ENCODE measurements at places on chromosomes 2 and 18.

DNA sequence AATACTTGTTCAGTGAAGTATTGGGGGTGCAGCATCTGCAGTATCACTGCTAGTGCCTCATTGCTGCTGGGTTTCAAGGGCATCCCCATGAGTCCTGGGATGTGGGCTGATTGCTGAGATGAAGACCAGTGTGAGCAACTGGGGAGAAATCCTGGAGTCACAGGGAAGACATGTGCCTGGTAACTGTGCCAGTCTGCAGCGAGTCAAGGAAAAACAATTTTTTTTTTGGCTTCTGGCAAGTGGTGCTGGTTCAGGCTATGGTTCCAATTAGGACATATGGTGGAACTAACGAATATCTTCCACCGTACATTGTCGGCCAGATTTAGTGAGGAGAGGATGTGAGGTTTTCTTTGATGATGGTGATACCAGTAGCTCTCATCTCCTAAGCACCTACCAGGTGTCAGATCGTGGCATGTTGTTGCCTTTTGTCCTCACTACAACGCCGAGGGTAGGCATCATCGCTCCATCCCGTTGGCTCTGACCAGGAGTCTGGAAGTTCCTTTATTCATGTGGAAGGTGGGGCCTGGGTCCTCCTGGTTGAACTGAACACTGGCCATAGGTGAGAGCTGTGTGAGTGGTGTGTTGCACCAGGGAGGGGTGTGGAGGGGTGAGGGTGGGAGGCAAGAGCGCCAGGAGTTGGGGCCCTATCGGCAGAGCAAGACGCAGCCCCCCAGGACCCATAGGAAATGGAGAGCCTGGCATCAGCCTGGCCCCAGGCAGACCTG, 118.0 kb upstream of the HS6ST1 start:
- no peak for DNase-seq

- no peak for DNase-seq
Measured at GRCh38 chr2:149000158-149000938, 38.2 kb upstream of the LYPD6B start.

- no peak for DNase-seq
Measured at GRCh38 chr2:148876595-148877402, 1.8 kb downstream of the KIF5C start.

GRCh38 chr2:9573840-9574239, 18.2 kb upstream of the ADAM17 start:
- no peak for DNase-seq

- peak; percentile 21 for DNase-seq
Measured at GRCh38 chr2:61898810-61899209, 6.7 kb upstream of the COMMD1 start.

- DNase-seq, result no peak
Measured at GRCh38 chr2:239507576-239508258, 106.9 kb upstream of the HDAC4 start.

DNA sequence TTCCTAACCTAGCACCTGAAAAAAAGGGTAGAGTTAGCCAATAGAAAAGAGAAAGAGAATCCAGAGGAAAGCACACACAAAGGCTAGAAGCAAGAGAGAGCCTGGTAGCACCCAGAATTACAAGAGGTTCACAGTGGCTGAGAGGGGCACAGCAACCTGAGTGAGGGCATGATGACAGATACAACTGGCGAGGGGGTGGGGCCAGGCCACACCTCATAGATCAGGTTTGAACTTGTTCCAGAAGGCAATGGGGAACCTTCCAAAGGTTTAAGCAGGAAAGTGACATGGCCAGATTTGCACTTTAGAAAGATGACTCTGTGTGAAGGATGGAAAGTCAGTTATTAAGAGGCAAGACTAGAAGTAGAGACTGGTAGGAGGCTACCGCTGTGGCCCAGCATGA, 148.0 kb downstream of the TTC32 start:
- no peak for DNase-seq

- no peak for DNase-seq
Measured at GRCh38 chr2:20294231-20294630, 56.4 kb downstream of the PUM2 start.

GRCh38 chr18:7750095-7750663, 183.1 kb downstream of the PTPRM start:
- DNase-seq, result no peak

DNA sequence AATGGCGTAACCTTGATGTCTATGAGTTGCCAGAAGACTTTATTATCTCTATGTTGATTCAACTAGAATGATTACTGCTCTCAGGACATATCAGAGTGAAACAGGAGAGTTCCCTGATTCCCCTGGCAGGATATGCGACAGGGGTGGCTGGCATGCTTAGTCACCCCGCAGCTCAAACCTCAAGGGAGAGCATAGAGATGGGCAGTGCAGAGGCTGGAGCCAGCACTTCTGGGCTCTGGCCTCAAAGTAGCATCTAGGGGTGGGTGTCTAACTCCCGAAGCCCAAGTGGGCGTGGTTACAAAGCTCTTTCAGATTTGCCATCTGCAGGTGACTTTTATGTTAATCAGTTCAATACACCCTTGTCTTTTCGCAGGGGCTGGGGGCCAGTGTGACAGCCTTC, 391.6 kb downstream of the ADCYAP1 start:
- DNase-seq, result no peak

DNA sequence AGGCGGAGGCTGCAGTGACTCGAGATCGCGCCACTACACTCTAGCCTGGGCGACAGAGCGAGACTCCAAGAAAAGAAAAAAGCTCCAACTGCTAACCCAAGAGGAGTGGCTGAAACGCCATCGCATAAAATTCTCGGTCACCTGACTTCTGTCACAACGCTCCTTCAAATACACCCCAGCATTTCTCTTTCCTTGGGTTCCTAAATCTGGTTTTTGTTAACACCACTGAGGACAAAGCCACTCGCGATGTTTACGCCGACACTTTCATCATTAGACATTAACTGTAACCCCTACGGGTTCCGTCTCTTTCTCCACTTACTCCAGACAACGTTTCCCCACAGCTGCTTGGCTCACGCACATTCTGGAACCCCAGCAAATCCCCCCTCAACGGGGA, 679 bp downstream of the CLK1 start:
- no peak for DNase-seq

DNA sequence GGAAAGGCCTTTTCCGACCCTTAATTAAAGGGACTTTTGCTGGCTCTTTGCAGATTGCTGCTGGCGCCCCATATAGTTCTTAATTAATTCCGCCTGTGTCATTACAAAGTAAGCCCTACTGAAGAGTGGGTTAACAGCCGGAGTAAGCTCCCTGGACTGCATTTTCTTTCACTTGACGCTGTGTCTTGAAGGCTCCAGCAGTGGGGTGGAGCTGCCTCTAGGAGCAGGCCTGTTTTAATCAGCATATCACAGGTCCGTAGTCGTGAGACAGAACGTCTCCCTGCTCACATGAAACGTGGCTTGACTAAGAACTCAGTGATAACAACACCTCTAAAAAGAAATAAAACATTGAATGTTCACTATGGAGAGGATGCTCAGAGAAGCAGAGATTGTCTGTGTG, 329.9 kb upstream of the RAB12 start:
- no peak for DNase-seq

- DNase-seq, result no peak
Measured at GRCh38 chr2:175097297-175097696, 70.7 kb downstream of the ATF2 start.

- no peak for DNase-seq
Measured at GRCh38 chr2:212548455-212548819, 9.8 kb upstream of the ERBB4 start.

DNA sequence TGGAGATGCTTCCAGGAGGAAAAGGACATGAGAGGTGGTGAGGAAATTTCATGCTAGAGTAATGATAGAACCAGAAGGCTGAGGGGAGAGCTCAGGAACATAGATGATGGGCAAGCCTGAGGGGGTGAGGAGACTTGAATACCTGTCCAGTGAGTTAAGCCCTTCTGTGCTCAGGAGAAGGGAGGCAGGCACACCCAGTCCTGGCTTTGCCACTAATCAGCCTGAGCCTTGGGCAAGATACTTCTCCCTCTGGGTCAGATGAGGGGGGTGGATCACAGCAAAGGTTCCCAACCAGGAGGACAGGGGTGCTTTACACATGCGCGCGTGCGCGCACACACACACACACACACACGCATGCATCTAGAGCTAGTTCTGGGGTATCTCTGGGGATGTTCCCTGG, 151.6 kb upstream of the MSH6 start:
- no peak for DNase-seq

GRCh38 chr2:4915357-4915756, 776.8 kb upstream of the SOX11 start:
- no peak for DNase-seq

DNA sequence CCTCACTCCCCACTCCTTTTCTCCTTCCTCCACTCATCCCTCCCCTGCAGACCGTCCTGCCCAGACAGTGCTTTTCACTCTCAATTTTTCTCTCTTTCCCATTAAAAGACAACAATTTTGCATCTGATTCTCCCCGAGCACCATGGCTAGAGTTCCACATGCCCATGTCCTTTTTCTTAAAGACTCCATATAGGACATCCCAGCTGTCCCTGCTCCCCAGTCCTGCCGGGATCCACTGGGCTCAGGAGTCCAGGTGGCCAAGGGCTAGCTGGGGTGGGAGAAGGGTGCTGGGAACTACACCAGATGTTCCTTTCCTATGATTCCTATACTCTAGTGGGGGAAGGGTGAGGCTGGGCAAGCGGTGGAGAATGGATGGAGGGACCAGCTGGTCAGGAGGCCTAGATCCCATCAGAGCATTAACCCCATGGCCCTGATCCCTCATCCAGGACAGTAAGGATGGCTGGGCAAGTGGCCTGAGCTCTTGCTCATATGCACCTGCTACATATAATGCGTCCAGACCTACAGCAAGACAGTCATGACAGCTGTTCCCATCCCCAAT, 52.8 kb upstream of the RMDN2 start:
- DNase-seq, result no peak

DNA sequence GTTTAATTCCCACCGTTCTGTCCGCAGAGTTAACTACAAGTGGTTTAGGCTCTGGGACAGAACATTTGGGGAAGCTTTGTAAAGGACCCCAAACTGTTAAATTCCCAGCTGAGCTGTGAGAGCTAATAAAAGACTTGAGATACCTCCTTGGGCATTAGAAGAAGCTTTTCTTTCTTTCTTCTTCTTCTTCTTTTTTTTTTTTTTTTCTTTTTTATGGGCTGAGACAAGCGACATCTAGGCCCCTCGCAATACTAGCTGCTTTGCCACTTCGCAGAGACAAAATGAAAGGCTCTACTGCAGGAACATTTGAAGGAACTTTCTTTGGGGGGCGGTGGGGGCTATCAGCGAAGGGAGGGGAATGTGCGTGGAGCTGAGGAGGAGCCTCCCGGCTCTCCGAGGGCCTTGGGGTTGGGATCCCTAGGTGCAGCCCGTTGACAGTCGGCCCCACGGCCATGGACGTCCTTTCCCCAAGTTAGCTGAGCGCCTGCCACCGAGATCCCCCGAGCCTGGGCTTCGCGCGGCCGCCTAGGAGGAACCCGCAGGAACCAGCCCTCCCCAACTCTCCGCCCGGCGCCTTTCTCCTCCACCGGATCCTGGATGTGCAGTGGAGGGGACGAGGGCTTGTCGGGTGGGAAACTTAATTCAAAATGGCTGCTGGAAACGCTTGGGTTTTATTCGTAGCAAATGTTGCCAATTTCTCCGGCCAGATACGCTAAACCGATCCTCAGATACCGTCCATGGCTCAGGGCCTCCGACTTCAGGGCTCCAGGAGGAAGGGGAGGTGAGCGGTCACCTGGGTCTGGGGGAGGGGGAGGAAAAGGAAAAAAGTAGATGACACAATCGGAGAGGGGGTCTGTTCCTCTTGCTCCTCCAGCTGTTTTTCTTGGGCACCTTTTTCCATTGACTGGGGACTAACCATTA, 4.2 kb downstream of the MEIS1 start:
- peak; percentile 25 for DNase-seq

- DNase-seq, result no peak
Measured at GRCh38 chr2:160498137-160498536, 4.5 kb upstream of the RBMS1 start.

DNA sequence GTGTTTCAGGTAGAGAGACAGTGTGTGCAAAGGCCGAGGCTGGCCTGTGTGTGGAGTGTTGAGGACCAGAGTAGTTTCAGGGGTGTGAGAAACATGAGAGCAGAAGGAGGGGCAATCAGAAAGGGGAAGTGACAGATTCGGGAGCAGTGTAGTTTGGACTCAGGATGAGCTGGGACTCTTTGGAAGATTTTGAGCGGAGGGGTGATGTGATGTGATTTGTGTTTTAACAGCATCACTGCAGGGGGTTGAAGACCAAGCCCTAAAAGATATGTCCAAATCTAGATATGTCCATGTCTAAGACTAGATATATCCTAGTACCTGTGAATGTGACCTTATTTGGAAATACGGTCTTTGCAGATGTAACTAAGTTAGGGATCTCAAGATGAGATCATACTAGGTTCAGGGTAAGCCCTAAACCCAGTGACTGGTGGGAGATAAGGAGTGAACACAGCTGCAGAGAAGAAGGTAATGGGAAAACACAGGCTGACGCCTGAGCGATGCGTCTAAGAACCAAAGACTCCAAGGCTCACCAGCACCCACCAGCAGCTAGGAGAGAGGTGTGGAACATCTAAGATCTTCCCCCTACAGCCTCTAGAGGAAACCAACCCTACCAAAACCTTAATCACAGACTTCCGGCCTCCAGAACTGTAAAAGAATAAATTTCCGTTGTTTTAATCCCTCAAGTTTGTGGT, 38.5 kb upstream of the MYO3B start:
- DNase-seq, result no peak

Measured in suppressor macrophage treated with lipopolysaccharide for 1 hour (primary cell).